ENCODE measurements at places on chromosomes 6 and 20. TPM values are rescaled to one million over a fixed set of nuclear protein-coding genes. Genes with fewer than 3 reads are reported as not detected.
A peak's percentile ranks its signal among the peaks of the same experiment; 100 is the strongest.

DNA sequence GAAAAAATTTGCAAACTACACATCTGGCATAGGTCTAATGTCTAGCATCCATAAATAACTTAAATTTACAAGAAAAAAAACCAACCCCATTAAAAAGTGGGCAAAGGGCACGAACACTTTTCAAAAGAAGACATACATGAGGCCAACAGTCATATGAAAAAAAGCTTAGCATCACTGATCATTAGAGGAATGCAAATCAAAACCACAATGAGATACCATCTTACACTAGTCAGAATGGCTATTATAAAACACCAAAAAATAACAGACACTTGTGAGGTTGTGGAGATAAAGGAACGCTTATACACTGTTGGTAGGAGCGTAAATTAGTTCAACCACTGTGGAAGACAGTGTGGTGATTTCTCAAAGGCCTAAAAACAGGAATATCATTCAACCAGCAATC lies 33.7 kb upstream of the EPB41L2 start:
- peaks cover under 1% of the 10 kb centered on the region for H3K4me1 ChIP-seq
- H3K27ac ChIP-seq: no peak overlapping the region
- H3K27me3 ChIP-seq: no peaks in the 10 kb centered on the region
- H3K4me3 ChIP-seq: no peak overlapping the region
- no peaks in the 10 kb centered on the region for H3K36me3 ChIP-seq

DNA sequence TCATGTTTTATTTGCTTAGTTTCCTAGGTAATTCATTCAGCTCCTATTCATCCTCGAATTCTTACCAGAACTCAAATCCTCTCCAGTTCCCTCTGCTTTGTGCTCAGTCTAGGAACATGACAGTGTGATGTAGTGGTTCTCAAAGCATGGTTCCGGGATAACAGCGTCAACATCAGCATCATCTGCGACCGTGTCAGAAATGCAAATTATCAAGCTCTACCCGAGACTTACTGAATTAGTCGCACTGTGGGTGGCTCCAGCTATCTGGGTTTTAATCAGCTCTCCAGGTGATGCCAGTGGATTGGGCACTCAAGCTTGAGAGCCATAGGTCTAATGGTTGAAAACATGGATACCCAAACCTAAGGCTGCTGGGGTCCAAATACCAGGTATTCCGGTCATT lies 7.7 kb upstream of the STK35 start:
- H3K27ac ChIP-seq: no peak overlapping the region
- H3K27me3 ChIP-seq: peaks cover 13% of the 10 kb centered on the region
- DNase-seq: no peak
- H3K36me3 ChIP-seq: no peaks in the 10 kb centered on the region
- no peak overlapping the region for H3K4me3 ChIP-seq

HLA-DQB1 gene
- not detected for total RNA-seq

- H3K4me1 ChIP-seq: peaks cover 10% of the 10 kb centered on the region
- DNase-seq: no peak
- H3K4me3 ChIP-seq: peak overlapping the region; percentile 54
- no peaks in the 10 kb centered on the region for H3K27me3 ChIP-seq
- H3K36me3 ChIP-seq: peaks cover 5% of the 10 kb centered on the region
These were observed 671 bp downstream of the BPHL start for GRCh38 chr6:3119040-3119723.

GRCh38 chr6:26222571-26222970 lies 135.3 kb downstream of the HFE start:
- H3K27ac ChIP-seq: peak overlapping the region; percentile 96
- H3K36me3 ChIP-seq: no peaks in the 10 kb centered on the region
- no peak overlapping the region for H3K4me3 ChIP-seq
- no peaks in the 10 kb centered on the region for H3K27me3 ChIP-seq
- DNase-seq: no peak
- H3K4me1 ChIP-seq: peaks cover 14% of the 10 kb centered on the region

DNA sequence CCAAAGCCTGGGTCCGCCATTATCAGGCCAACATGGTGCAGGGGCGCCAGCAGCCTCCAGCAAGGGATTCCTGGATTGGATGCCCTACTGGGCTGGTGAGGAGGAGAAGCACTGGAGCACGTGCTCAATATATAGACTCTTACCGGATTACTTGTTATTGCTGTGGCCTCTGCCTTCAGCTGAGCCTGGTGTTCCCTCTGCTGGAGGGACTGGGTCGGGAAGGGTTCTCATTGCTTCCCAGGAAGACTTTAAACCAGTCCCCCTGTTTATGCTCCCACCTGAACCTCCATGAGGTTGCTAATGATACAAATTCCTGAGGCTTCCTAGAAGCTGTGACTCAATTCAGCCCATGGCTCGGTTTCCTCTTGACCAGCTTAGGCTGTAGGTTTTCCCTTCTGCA lies 186.7 kb upstream of the ARID1B start:
- no peaks in the 10 kb centered on the region for H3K4me1 ChIP-seq
- H3K27ac ChIP-seq: no peak overlapping the region
- no peaks in the 10 kb centered on the region for H3K36me3 ChIP-seq
- DNase-seq: no peak
- no peak overlapping the region for H3K4me3 ChIP-seq

DNA sequence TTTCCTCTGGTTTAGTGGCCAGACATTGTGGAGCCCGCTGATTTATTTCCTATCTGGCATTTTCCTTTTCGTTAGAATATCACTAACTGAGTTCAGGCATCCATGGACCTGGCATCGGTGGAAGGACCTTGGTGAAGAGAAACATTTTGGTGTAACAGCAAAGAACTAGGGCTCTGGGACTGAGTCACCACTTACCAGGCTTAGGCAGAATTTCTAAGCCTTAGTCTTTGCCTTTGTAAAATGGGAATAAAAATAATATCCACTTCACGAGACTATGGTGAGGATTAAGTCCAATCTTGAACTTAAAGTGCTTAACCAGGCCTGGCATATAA lies 42.0 kb upstream of the ENPP1 start:
- H3K27me3 ChIP-seq: peaks cover 3% of the 10 kb centered on the region
- H3K36me3 ChIP-seq: no peaks in the 10 kb centered on the region
- H3K4me1 ChIP-seq: no peaks in the 10 kb centered on the region
- H3K4me3 ChIP-seq: no peak overlapping the region
- H3K27ac ChIP-seq: no peak overlapping the region

OR12D3 gene
- total RNA-seq: not detected

DNA sequence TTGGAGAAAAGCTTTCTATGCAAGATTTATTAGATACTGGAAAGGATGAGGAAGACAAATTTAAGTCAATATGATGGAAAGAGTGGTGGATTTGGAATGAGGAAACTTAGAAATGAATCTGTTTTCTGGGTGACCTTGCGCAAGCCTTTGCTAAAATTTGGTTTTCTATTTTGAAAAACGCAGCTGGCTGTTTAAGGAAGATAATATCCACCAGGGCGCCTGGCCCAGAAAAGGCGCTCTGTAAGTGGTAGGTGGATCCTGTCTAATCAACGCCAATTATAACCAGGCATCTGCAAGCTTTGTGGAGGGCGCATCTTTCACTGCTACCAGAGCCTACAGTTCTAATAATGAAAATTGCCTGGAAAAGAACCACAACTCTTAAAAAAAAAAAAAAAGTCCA lies 398 bp upstream of the SPATS1 start:
- H3K36me3 ChIP-seq: no peaks in the 10 kb centered on the region
- no peak for DNase-seq
- H3K4me1 ChIP-seq: no peaks in the 10 kb centered on the region
- H3K27ac ChIP-seq: no peak overlapping the region
- H3K27me3 ChIP-seq: peaks cover 35% of the 10 kb centered on the region

GRCh38 chr6:29561091-29561490 lies 1.6 kb upstream of the UBD start:
- peaks cover 1% of the 10 kb centered on the region for H3K27me3 ChIP-seq
- no peak for DNase-seq
- no peak overlapping the region for H3K4me3 ChIP-seq
- H3K4me1 ChIP-seq: no peaks in the 10 kb centered on the region
- H3K27ac ChIP-seq: no peak overlapping the region
- H3K36me3 ChIP-seq: no peaks in the 10 kb centered on the region

DNA sequence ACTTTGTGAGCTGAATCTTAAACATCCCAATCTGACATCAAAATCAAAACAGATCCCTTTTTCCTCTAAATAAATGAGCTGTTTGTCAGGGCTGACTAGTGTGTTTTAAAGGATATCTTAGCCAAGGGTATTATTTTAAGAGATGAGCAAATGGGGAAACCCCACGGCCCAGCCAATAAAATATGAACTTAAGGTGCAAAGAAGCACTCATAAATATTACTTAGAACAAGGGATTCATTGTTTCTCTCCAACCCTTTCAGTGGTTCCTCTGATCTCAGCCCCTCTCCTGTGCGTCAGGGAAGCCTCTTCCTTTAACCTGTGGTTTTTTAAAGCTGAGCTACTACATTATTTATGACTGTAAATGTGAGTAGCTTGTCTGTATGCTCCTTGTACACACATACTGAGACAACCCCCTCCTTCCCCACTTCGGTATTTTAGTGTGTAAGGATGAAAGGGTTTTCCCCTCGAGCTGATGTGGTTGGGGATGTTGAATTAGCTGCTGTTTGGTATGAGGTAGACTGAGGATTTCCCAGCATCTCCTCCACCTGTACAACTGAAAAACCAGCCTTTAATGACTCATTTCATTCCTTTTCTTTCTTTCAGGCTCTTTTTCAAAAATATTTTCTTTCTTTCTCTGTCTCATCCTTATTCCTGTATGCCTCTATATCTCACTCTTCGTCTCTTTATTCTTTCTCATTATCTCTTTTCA lies 6.5 kb downstream of the BMP5 start:
- H3K27ac ChIP-seq: no peak overlapping the region
- no peak for DNase-seq
- no peaks in the 10 kb centered on the region for H3K4me1 ChIP-seq
- H3K27me3 ChIP-seq: no peaks in the 10 kb centered on the region

DNA sequence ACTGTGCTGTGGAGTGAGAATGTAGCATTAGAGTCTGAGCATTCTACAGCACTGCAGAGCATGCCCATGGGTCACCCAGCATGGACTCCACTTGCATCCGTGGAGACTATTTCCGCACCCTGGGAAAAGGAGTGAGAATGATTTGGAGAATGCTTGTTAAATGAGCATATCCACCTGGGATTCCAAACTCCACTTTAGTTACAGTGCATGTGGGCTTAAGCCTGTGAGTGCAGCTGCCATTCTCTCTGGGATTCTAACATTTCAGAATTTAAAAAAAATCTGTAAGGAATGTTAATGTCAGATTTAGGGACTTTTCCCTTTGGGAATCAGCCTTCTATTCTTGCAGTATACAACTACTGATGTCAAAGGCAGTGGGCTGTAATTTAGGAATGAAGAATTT lies 33.4 kb downstream of the KIF25 start:
- H3K27me3 ChIP-seq: no peaks in the 10 kb centered on the region
- H3K4me1 ChIP-seq: peaks cover 19% of the 10 kb centered on the region
- no peaks in the 10 kb centered on the region for H3K36me3 ChIP-seq
- no peak for DNase-seq

DNA sequence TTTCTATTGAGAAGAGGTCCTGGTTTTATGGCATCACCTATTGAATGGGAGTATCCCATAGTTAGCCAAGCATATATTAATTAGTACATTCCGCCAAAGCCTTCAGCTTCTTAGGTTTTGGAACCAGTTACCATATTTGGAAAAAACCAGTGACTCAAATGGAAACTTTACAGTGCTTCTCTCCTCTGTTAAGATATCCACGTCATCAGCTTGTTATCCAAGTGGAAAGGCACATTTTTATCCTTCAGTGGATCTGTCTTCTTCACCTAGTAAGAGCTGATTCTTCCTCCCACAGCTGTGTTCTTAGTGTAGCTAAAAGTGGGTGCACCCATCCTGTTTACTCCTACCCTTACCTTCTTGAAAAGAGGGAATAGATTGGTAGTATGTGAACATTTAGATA lies 34.5 kb downstream of the TPD52L1 start:
- no peaks in the 10 kb centered on the region for H3K4me1 ChIP-seq
- no peaks in the 10 kb centered on the region for H3K36me3 ChIP-seq
- DNase-seq: no peak
- no peaks in the 10 kb centered on the region for H3K27me3 ChIP-seq
- no peak overlapping the region for H3K27ac ChIP-seq
- no peak overlapping the region for H3K4me3 ChIP-seq

DNA sequence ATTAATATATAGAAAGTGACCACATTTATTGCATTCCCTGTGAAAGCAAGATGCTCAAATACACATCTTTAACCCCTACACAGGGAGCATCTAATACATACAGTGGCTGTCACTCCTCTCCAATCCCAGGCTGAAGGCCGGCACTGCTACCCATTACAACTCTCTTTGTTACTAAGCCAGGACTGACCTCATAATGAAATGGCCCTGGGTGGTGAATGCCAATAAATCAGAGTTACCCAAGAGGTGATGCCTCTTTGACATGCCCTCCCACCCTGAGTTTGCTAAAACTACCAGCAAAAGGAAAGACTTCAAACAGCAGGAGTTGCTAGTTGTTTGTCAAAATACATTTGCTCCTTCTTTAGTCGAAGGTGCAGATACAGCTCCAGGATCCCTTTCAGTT lies 214.2 kb downstream of the FOXA2 start:
- no peak overlapping the region for H3K27ac ChIP-seq
- H3K4me3 ChIP-seq: no peak overlapping the region
- peaks cover 1% of the 10 kb centered on the region for H3K27me3 ChIP-seq
- H3K36me3 ChIP-seq: no peaks in the 10 kb centered on the region

SLC22A1 gene
- not detected for total RNA-seq

- no peak for DNase-seq
- H3K27ac ChIP-seq: no peak overlapping the region
- H3K4me1 ChIP-seq: no peaks in the 10 kb centered on the region
These were observed 130.4 kb downstream of the INSM1 start for GRCh38 chr20:20498076-20498861.

- no peak overlapping the region for H3K27ac ChIP-seq
- no peaks in the 10 kb centered on the region for H3K4me1 ChIP-seq
- no peaks in the 10 kb centered on the region for H3K27me3 ChIP-seq
- H3K4me3 ChIP-seq: no peak overlapping the region
- no peaks in the 10 kb centered on the region for H3K36me3 ChIP-seq
- DNase-seq: no peak
These were observed 77.5 kb downstream of the C6orf118 start for GRCh38 chr6:165231581-165232561.

FRS3 gene
- 4.4 TPM for total RNA-seq

GRCh38 chr20:57685146-57685758 lies 24.6 kb downstream of the PMEPA1 start:
- H3K4me1 ChIP-seq: peaks cover 6% of the 10 kb centered on the region
- no peaks in the 10 kb centered on the region for H3K36me3 ChIP-seq
- no peaks in the 10 kb centered on the region for H3K27me3 ChIP-seq
- no peak overlapping the region for H3K4me3 ChIP-seq
- H3K27ac ChIP-seq: no peak overlapping the region

DNA sequence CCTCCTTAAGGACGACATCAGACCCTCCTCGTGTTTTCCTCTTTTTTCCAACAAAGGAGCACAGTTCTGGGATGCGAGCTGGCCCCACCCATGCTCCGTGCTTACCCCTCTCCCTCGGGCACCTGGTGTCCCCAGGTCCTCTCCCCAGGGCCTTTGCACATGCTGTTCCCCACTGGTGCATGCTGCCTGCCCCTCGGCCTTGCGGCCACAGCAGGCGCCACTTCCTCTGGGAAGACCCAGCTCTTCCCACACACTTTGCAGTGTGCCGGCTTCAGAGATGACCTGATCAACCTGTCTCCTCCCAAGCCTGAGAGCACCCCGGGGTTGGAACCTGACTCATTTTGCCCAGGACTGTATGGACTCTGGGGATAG lies 39.8 kb downstream of the GNAS-AS1 start:
- no peaks in the 10 kb centered on the region for H3K4me1 ChIP-seq
- H3K4me3 ChIP-seq: no peak overlapping the region
- DNase-seq: no peak

TLDC2 gene
- not detected for total RNA-seq

PABPC1L gene
- total RNA-seq: 7.5 TPM

Measured in endothelial cell of umbilical vein (primary cell).